ENCODE measurements at places on chromosomes 2 and 18. TPM values are rescaled to one million over a fixed set of nuclear protein-coding genes. Genes with fewer than 3 reads are reported as not detected.

DNA sequence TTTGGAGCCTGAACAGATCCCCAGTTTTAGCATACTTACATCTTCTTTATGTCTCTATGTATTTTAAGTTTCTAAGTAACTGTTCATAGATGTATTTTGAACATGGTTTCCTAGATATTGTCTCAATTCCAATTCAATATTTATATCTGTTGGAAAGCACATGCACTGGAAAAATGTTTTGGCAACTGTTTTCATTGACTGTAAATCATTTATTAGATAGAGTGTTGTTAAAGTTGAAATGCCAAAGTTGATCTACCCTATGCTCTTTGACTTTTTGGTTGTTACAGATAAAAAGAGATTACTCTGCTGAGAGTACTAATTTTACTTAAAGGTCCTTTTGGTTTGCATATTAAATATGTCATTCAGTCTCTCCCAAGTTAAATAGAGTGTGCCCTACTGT, 345.0 kb upstream of the NRP2 start:
- ATAC-seq = no peak

DNA sequence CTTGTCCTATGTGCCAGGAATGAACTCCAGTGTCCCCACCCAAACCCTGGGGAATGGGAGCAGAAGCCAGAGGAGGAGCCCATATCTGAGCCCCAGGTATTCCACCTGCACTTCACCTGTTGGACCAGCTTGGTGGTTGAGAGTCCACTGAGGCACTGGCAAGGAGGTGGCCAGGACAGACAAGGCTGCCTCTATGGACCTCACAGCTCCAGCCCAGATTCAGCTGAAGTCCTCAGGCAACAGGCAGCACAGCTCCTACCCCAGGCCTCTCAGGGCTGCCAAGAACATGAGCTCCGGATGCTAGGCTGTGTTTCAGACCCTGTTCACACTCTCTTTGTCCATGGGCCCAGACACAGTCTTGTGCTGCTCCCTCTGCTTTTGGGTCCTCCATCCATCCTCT, 2.9 kb upstream of the IL1F10 start:
- no peak for ATAC-seq

GRCh38 chr18:48609820-48610815, 71.3 kb downstream of the CTIF start:
- ATAC-seq = no peak

- no peak for ATAC-seq
Measured at GRCh38 chr2:126646026-126646425, 9.9 kb upstream of the GYPC start.

DNA sequence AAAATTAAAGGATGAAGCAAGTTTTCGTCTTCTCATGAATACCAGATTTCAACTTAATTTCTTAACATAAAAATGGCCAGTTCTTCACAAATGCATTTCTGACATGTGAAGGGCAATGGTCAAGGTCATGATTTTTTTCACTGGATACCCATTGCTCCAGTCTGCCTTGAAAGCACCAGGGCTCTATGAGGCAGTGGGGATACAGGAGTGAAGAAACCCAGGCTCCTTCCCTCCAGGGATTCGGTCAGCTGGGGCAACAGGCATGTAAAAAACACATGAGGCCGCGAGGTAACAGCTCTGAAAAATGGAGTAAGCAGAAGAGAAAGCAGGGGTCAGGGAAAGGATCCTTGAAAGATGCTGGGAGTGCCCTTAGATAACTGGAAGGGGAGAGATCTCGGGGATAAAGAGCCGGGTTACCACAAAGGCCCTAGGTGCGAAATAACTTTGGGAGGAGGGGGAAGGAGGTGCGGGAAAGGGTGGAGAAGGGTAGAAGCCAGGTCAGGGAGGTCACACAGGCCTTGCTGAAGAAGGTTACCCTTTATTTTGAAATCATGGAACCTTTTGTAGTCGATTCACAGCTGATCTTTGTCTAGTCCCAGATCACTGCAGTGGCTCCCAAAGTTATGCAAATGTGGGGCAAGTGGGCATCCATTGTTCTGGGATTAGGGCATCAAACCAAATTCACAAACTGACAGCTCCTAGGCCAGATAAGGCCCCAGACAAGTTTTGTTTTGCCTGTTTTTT, 5.2 kb upstream of the SPRED2 start:
- ATAC-seq = no peak

- peak; percentile 78 for ATAC-seq
Measured at GRCh38 chr18:75652528-75652927, 225.0 kb upstream of the SMIM21 start.

GRCh38 chr2:23118894-23119293, 266.1 kb upstream of the KLHL29 start:
- no peak for ATAC-seq

DNA sequence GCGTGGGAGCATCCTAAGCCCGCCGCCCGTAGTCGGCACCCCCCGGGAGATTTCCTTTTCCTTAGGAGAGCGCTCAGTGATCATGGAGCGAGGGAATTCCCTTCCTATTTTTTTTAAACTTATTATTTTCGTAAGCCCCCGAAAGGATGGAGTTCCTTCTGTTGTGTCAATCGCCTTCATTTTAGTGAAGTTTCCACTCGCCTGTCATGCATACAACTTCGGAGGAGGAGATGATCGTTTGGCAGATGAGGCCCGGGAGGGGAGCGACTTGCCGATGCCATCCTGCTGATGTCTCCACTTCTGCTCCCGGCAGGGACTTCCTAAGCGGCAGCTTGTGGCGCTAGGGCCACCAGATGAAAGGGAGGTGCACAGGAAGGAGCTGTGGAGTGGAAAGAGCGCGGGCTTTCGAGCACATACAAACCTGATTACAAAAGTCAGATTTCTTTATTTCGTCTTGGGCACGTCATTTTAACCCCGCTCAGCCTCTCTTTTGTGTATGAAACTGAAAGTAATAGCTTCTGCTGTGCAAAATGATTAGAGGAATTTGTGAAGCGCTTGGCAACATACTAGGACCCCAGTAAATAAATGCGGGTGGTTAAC, at the start of gene ADGRF3:
TSS of gene ADGRF3 (minus strand) at position 336 of the 600 bp plus-strand sequence. CDS start 555 bp downstream, outside the sequence.
- ATAC-seq = peak; percentile 17

DNA sequence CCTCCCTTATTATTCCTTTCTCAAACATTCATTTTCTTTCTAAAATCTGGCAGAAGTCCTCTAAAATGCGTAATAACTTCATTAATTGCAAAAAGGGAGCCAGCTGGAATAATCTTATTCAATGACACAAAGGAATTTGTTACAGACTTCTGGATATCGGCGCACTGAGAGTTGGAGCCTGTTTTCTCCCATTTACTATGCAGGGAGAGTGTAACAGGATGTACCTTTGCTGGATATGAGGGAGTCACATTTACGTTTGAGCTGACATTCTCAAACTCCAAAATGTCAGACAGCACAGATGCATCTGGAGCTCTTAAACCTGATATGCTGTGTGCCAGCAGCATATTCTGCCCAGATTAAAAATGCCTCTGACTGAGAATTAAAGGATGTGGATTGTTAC, 275.3 kb downstream of the TMX3 start:
- no peak for ATAC-seq

DNA sequence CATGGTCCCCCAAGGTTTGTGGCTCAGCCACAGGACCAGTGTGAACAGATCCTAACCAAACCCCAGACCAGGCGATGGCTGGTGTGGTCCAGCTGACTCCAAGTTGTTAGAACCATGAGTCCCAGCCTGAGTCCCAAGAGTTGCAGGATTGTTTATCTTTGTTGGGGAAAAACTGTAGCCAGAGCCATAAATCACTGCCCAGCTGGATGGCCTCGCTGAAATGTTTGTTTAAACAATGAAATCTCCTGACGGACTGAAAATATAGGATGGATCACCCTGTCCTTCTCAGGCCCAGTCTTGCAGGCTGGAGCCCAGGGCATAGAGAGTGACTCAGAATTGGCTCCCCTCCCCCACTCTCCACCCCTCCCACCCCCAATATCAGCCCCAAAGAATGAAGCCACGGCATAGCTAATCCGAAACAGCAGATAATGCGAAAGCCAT, 36.4 kb downstream of the PKDCC start:
- no peak for ATAC-seq

- peak; percentile 48 for ATAC-seq
Measured at GRCh38 chr2:174076975-174077374, 111.8 kb upstream of the SP3 start.

DNA sequence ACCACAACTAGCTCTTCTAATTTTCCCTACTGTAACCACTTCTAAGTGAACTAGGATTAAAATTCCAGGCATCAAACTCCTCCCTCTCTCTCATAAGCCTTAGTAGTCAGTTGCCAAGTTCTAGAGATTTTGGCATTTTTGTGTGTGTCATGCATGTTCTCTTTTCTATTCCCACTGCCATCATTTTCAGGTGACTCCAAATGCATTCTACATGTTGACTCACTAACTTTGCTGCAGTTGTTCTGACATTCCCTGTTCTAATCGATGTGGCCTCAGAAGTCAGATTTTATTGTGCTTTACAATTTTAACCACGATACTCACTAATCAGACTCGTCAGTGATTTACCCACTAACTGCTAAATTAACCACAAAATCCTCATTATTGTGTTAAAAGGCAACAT, 13.3 kb downstream of the DSC1 start:
- ATAC-seq = no peak

DNA sequence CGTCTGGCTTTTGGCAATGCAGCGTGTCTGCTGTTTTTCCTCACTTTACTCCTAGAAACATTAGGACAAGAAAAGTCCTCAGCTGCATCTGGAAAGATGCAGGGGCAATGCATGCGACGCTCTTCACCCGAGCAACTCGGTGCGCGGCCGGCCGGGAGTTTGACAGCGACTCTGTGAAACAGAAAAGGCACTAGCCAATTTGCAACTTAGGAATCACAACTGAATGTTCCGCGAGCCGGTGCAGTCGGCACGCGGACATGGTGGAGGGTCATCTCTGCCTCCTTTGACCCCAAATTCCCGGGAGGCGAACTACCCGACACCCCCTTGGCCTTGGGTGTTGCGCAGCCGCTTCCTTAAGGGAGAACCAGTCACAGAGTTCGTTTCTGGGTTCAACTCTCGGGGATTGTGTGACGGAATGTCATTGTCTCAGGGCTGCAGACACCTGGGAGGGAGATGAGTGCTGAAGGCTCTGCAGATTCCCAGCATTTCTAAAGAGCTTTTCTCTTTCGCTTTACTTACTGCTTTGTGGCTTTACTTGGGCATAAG, 9.8 kb downstream of the NR4A2 start:
- peak; percentile 40 for ATAC-seq

- ATAC-seq = no peak
Measured at GRCh38 chr2:182229297-182229696, 197.5 kb downstream of the PDE1A start.

- no peak for ATAC-seq
Measured at GRCh38 chr2:120566331-120567035, 169.2 kb upstream of the GLI2 start.

DNA sequence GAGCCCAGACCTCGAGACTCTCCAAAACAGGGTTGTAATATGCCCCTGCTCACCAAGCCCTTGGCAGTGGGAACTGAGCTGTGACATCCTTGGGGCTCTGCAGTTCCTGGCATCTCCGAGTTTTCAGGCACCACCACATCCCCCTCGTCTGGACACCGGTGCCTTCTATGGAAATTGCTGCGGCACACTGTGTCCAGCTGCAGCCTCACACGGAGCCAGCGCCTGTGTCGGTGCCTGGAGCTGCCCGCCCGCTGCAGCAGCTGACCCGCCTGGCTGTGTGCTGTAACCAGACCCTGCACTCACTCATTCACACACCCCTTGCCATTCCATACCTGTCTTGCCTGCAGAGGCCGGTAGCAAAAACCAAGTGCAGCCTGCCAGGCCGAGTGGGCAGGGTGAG, 11.8 kb downstream of the IWS1 start:
- ATAC-seq = no peak

- ATAC-seq = no peak
Measured at GRCh38 chr2:126543081-126543480, 112.9 kb upstream of the GYPC start.

DNA sequence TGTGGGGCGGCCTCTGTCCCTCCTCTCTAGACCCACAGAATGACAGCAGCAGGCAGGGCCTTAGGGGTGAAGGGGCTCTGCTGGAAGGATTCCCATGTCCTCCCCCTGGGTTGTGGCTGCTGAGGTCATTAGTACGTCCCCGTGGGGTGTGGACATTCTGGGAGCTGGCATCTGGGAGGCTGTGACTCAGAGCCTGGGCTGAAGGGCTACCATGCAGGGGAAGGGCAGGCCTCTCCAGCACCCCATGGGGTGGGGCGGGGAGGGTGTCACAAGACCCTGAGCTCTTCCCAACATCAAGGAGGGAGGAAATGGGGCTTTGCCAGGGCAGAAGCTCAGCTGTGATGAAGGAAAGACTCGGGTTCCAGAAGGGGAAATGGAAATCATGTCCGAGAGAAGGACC, 105.8 kb upstream of the SMAD2 start:
- ATAC-seq = peak; percentile 70

DNA sequence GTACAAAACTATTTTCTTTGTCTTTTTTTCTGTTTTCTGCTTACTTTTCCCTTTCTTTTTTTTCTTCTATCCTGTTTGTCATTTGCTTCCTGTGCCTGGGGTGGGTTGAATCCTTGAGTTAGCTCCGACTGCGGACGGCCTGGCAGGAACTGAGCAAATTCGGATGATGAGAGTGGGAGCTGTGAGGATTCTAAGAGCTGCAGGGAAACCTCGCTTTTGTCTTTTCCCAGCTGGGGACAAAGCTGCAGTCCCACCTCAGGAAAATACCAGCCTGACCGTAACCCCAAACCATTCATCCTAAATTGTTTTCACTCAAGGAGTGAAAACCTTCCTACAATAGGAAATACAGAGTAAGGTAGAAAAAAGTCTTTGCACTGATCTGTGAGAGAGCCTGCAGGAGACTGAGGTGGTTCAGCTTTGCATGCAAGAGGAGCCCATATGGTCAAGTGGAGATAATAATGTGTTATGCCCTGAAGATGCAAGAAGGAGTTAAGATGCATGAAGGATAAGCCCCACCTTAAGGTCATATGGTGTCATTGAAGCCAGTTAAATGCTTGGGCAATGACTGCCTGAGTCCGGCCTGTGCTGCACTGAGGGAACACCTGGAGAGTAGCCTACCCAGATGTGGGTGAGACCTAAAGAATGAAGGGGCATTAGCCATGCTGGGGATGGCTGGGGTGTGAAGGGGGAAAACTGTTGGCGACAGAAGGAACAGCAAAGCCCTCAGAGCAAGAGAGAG, 31.7 kb upstream of the ARL4C start:
- no peak for ATAC-seq

DNA sequence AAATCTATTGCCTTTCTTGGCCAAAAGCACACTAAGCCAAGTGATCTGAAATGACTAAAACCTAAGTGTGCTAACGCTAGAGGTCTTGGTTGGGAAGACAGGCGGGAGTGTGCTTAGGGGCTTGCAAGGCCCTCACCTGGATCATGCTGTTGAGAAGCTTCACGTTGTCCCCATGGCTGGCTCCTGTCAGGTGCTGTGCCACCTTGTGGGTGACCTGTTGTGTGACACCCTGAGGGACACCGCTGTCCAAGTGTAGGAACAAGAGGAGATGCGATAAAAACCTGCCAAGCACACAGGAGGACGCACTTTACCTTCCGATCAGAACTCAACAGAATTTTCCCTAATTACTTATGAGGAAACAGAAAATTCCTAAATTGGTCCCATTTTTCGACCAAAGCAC, 50.8 kb downstream of the EPG5 start:
- no peak for ATAC-seq

SCYGR7 gene
- total RNA-seq = not detected

ESCO1 gene
- total RNA-seq = 22.5 TPM

ALKAL2 gene
- total RNA-seq = 0.81 TPM

GALNT14 gene
- 1.3 TPM for total RNA-seq

AGXT gene
- 0.26 TPM for total RNA-seq

PJVK gene
- total RNA-seq = 2.1 TPM

FBXO41 gene
- 5.4 TPM for total RNA-seq

HOXD8 gene
- 18.1 TPM for total RNA-seq

GALR1 gene
- 0.10 TPM for total RNA-seq

All from motor neuron (in vitro differentiated cells).